ENCODE measurements at places on chromosomes 5 and 9.
A peak's percentile ranks its signal among the peaks of the same experiment; 100 is the strongest.

- DNase-seq: no peak
These were observed 27.3 kb downstream of the SHB start for GRCh38 chr9:38041564-38042243.

DNA sequence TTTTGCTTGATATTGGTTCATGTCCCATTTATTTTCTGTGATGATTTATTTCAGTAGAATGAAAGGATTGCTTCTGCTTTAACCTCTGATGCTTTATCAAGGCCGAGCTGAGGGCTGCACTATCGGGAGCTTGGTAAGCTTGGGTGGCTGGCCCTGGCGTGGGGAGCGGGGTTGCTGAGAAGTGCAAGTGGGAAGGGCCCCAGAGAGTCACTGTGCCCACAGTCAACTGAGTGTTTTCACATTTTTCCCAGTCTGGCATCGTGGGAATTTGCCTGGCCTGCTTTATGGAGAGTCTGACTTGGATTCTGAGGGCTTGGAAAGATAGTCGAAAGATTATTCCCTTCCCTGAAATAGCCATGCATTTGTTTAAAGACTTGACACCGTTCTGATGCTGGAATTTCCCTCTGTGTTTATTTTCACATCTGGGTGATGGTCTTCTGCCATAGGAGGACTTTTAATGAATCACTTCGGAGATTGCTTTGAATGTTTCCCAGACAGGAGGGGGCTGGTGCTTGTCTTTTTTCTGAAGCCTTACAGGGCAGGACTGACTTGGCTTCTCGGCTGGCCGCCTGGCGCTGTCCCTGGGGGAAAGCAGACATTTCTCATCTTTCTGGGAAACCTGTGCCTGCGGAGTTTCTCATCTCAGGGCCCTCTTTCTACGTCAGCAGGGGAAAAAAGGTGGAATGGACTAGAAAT is 139.0 kb downstream of the BOD1 start:
- DNase-seq: no peak

DNA sequence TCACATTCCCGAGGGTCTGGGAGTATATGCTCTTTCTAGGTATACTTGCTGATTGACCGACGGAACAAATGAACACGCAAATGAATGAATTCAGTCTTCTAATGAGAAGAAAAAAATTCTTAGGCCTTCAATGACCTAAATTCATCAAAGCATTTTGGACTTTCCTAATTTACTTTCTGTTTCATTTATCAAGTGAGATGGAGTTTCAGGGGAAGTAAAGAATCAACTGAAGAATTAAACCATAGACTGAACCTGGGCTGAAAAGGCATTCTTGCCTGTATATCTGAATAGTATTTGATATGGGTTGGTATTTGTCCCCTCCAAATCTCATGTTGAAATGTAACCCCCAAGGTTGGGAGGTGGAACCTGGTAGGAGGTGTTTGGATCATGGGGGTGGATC is 64.1 kb downstream of the ZFAND5 start:
- no peak for DNase-seq

DNA sequence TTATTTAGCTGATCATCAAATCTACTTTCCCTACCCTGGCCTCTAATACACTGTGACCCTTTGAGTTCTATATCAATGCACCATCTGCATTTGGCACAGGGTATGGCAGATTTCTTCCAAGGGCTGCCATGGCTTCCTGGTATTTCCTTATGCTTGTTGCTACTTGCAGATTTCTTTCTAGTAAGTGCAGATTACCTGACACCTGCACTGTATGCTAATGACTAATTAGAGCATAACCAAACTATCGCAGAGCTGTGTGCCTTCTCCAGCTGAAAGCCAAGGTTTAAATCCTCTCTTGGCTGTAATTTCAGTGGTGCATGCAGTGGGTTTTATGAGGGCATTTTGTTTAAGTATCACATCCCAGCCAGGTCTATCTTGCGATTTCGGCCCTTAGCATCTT is 293.7 kb downstream of the KIF4B start:
- DNase-seq: peak; percentile 83
